ENCODE measurements at places on chromosomes 16 and 17.

DNA sequence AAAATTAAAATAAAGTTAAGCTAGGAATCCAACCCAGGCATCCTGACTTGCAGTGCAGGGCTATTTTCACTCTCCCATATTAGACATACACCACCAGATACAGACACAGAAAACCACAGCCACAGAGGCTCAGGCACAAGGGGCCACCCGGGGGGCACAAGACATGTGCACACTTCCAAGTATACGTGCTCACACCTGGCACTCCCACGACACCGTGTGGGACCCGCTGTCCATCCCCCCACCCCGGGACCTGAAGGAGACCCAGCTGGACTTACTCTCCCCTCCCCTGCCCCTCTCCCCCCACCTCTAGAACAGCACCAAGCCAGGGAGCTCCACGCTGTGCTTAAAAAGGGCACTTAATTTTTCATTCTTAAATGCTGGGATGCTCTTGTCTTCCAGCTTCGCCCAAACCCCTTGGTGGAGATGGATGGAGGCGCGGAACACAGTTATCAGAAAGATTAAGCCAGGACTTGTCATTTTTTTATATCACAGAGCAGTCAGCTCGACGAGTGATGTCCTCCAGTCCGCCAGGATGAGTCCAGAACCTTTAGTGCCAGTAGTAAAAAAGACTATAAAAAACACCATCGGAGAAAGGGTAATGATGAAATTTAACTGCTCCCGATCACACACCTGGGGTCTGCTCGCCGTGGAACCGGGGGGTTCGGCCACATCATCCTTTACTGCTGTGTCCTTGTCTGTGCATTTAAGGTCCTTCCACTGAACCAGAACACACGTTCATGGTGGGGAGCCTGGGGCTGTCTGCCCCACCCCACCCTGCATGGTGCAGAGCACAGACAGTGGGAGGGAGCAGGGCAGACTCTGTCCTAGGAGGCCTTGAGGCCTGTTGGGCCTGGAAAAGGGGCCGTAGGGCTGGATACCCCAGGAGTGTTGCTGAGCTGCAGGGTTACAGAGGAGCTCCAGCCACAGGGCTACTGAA lies 73.3 kb upstream of the LHX1 start:
- no peak overlapping the region for H3K27ac ChIP-seq
- H3K36me3 ChIP-seq: no peaks in the 10 kb centered on the region
- peaks cover 20% of the 10 kb centered on the region for H3K27me3 ChIP-seq
- DNase-seq: no peak
- no peak overlapping the region for H3K4me3 ChIP-seq

GRCh38 chr16:64364894-64365293 lies 757.0 kb downstream of the CDH11 start:
- no peaks in the 10 kb centered on the region for H3K27me3 ChIP-seq
- H3K27ac ChIP-seq: peak overlapping the region; percentile 10
- DNase-seq: no peak
- no peaks in the 10 kb centered on the region for H3K36me3 ChIP-seq
- peaks cover 36% of the 10 kb centered on the region for H3K4me1 ChIP-seq

- peaks cover 25% of the 10 kb centered on the region for H3K27me3 ChIP-seq
- no peaks in the 10 kb centered on the region for H3K4me1 ChIP-seq
- H3K27ac ChIP-seq: no peak overlapping the region
These were observed 1.7 kb upstream of the CCL1 start for GRCh38 chr17:34364751-34365150.

- no peaks in the 10 kb centered on the region for H3K36me3 ChIP-seq
- no peak overlapping the region for H3K4me3 ChIP-seq
- DNase-seq: no peak
- H3K4me1 ChIP-seq: no peaks in the 10 kb centered on the region
These were observed 55.3 kb upstream of the ERCC4 start for GRCh38 chr16:13864689-13865088.

- H3K27ac ChIP-seq: no peak overlapping the region
- DNase-seq: no peak
- no peak overlapping the region for H3K4me3 ChIP-seq
- peaks cover 26% of the 10 kb centered on the region for H3K27me3 ChIP-seq
- no peaks in the 10 kb centered on the region for H3K36me3 ChIP-seq
- no peaks in the 10 kb centered on the region for H3K4me1 ChIP-seq
These were observed 30.2 kb downstream of the SALL1 start for GRCh38 chr16:51120730-51121347.

GRCh38 chr16:1117926-1118325 lies 21.9 kb upstream of the C1QTNF8 start:
- H3K27ac ChIP-seq: no peak overlapping the region
- no peaks in the 10 kb centered on the region for H3K36me3 ChIP-seq

DNA sequence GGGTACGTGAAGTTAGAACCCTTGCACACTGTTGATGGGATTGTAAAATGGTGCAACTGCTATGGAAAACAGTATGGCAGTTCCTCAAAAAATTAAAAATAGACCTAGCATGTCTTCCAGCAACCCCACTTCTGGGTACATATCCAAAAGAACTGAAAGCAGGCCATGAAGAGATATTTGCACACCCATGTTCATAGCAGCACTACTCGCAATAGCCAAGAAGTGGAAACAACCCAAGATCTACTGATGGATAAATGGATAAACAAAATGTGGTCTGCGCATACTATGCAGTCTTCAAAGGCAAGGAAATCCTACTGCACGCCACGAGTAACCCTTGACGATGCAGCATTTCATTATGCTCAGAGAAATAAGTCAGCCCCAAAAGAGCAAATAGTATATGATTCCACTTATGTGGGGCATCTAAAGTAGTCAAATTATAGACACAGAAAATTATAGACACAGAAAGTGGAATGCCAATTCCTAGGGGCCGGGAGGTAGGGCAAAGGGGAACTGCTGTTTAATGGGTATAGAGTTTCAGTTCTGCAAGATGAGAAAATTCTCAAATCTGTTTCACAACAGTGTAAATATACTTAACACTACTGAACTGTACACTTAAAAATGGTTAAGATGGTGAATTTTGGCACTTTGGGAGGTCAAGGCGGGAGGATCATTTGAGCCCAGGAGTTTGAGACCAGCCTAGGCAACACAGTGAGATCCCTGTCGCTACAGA lies 17.2 kb downstream of the CORO7 start:
- no peak overlapping the region for H3K4me3 ChIP-seq
- no peaks in the 10 kb centered on the region for H3K27me3 ChIP-seq
- no peak overlapping the region for H3K27ac ChIP-seq
- DNase-seq: no peak
- H3K4me1 ChIP-seq: peaks cover 8% of the 10 kb centered on the region

GRCh38 chr17:61411261-61412142 lies 11.9 kb downstream of the TBX2 start:
- H3K27ac ChIP-seq: peak overlapping the region; percentile 38
- H3K4me1 ChIP-seq: peaks cover 27% of the 10 kb centered on the region
- peak overlapping the region; percentile 74 for H3K4me3 ChIP-seq
- H3K36me3 ChIP-seq: no peaks in the 10 kb centered on the region
- peak; percentile 85 for DNase-seq

- peaks cover 6% of the 10 kb centered on the region for H3K4me1 ChIP-seq
- DNase-seq: no peak
- no peak overlapping the region for H3K4me3 ChIP-seq
- H3K27me3 ChIP-seq: peaks cover 14% of the 10 kb centered on the region
These were observed 12.0 kb downstream of the KCNJ2 start for GRCh38 chr17:70181376-70181775.

DNA sequence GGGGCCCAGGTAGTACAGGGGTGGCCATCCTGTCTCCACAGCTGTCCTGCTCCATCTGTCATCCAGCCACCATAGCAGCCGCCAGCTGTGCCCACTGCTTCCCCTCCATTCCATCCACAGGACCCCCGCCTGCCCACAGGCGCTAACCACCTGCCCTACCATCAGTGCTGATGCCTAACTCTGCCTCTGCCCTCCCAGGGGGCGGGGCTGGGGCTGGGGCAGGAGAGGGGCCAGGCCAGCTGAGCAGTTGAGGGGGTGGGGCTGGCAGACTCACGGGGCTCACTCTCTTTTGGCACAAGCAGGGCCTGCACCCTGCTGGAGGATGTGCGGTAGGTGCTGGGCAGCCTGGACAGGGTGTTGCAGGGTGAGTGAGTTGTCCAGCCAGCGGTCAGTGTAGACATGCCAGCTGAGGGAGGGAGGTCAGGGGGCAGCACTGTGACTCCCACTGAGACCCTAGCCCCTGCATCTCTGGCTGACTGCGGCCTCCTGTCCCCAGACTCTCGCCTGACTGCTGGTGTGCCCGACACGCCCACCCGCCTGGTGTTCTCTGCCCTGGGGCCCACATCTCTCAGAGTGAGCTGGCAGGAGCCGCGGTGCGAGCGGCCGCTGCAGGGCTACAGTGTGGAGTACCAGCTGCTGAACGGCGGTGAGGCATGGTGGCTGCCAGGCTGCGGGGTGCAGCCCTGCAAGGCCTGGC lies 9.6 kb downstream of the GALK1 start:
- peak overlapping the region; percentile 10 for H3K27ac ChIP-seq
- no peaks in the 10 kb centered on the region for H3K27me3 ChIP-seq
- no peak overlapping the region for H3K4me3 ChIP-seq

DNA sequence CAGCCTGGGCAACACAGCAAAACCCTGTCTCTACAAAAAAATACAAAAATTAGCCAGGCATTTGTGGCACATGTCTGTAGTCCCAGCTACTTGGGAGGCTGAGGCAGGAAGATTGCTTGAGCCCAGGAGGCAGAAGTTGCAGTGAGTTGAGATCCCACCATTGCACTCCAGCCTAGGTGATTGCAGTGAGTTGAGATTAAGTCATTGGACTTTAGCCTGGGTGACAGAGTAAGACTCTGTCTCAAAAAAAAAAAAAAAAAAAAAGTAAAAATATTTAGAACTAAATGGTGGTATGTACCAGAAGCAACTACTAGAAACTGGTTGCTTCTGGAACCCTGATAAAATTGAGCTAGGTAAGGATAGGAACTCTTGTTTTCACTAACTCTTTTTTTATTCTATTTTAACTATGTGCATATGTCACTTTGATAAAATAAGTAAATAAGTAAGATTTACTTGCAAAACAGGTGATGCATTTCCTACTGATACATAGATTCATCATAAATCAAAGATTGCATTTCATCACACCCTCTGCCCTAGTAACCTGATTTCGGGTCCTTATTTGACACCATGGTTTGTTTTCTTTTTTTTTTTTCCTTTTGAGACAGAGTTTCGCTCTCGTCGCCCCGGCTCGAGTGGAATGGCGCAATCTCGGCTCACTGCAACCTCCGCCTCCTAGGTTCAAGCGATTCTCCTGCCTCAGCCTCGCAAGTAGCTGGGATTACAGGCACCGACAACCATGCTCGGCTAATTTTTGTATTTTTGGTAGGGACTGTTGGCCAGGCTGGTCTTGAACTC lies 66.0 kb downstream of the USP32 start:
- H3K4me1 ChIP-seq: peaks cover 20% of the 10 kb centered on the region
- peaks cover 10% of the 10 kb centered on the region for H3K36me3 ChIP-seq
- DNase-seq: no peak
- H3K27ac ChIP-seq: no peak overlapping the region
- no peaks in the 10 kb centered on the region for H3K27me3 ChIP-seq
- no peak overlapping the region for H3K4me3 ChIP-seq

GRCh38 chr17:35892091-35893035 lies 12.2 kb upstream of the CCL5 start:
- peak overlapping the region; percentile 44 for H3K27ac ChIP-seq
- H3K4me3 ChIP-seq: no peak overlapping the region
- DNase-seq: no peak
- H3K27me3 ChIP-seq: no peaks in the 10 kb centered on the region
- no peaks in the 10 kb centered on the region for H3K36me3 ChIP-seq

All from osteocyte (in vitro differentiated cells).